ENCODE measurements at places on chromosomes 3 and 15.
A peak's percentile ranks its signal among the peaks of the same experiment; 100 is the strongest.

- ATAC-seq, result no peak
These were observed 3.5 kb upstream of the GALNT15 start for GRCh38 chr3:16171009-16171408.

DNA sequence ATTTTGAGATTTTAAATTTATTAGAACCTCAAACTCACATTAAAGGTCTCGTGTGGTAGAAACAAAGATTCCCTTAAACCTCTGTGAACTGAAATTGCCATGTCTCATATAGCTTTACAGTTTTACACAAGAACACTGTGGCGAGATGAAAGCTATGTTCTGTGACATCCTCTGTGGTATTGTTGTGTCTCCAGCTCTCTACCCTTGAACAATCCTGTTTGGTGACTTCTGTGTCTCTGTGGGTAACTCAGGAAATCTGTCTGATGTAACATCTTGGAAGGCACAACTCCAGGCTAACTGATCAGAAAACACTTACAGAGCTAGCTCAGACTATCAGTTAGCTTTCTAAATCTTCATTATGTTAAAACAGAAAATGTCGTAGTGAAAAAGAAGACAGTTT lies 318.8 kb upstream of the GBE1 start:
- ATAC-seq, result peak; percentile 27

DNA sequence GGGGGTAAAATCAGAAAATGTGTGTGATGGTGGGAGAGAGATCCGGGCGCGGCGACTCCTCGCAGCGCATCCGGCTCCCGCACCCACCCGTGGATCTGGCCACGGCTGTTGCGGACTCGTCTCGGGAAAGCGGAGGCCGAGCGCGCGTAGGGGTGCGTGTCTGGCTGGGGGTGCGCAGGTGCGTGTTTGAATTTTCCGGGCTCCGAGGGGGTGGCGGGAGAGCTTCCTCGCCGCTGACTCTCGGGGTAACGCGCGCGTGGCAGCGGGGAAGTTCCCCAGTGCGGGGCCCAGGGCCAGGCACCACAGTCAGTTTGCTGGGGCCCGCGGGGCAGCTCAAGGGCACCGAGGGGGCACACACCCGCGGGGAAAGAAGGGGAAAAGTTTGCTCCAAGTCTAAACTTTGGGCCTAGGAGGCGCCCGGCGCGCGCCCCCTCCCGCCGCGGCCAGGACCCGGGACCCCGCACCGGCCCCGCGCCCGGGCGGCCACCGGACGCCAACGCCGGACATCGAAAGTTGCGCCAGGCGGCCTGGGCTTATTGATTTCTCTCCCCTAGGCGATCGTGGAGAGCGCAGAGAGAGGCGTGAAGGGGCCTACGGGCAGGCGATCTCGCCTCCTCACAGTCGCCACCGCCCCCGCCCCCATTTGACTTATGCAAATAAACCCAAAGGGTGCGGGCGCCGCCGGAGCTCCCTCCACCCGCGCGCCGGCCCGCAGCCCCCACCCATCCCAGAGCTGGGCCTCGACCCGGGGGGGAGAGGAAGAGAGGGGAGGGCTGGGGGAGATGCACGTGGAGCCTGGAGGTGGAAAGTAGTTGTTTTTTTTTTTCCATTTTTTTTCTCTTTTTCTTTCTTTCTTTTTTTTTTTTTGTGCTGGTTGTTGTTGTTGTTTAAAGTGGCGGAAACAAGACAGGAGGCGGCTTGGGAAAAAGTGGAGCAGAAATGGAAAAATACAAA lies 639 bp downstream of the FOXP1 start:
- ATAC-seq, result peak; percentile 53

GRCh38 chr15:89364741-89365450 lies 30.3 kb upstream of the POLG start:
- no peak for ATAC-seq

DNA sequence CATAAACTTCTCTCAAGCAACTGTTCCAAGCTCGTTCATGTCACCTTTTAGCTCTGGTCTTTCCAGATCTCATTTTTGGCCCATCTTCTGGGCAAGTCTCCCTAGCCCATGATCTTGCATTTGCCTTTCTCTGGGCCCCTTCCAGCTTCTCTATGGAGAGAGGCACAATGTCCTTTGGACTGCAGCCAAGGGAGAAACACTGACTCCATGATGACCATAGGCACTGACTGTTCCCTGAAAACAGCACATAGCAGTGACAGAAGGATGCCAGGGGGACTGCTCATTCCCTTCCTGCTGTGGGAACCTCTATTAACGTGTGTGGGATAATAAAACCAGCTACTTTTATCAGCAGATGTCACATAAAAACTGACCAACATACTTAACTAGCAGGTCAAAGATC lies 60.3 kb downstream of the STRIT1 start:
- peak; percentile 68 for ATAC-seq

DNA sequence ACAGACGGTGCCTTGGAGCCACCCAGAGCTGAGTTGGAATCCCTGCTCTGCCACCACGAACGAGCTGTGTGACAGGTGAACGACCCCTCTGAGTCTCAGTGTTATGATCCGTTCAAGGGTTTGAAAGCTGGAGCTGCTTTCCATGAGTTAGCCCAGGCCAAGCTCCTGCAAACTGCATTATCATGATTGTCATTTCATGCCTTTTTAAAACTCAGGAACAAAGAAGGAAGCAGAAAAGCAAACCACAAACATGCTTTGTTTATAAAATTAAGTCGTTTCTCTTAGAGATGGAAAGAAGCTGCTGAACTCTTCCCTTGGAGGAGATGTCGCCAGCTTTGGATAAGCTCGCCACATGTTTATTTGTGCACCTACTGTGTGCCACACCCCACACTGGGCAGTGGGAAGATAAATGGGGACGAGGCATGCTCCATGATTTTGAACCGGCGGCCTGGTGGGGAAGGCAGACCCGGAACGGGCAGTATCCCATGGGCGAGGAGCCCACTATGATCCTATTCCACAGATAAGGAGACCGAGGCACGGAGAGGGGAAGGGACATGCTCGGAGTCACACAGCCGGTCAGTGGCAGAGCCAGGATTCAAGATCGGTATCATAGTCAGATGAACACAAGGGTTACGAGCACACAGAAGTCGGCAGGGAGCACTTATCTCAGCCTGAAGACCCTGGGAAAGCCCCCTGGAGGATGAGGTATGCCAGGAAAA lies 15.9 kb downstream of the HRH1 start:
- ATAC-seq, result no peak

DNA sequence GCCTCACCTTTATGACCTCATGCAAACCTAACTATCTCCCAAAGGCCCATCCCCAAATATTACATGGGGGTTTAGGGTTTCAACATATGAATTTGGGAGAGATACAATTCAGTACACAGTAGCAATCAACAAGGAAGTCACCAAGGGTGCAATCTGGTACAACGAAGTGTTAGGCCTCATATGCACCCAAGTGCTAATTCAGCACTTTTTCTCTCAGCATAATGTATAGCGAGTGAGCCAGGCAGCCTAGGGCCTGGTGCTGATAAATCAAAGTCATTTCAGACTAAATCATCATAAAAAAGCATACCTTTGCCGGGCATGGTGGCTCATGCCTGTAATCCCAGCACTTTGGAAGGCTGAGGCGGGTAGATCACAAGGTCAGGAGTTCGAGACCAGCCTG lies 11.7 kb upstream of the KBTBD8 start:
- no peak for ATAC-seq

GRCh38 chr15:62612771-62613170 lies 429.8 kb upstream of the TPM1 start:
- ATAC-seq, result no peak

- no peak for ATAC-seq
These were observed 18.8 kb downstream of the ZXDC start for GRCh38 chr3:126456766-126457388.

GRCh38 chr15:65561934-65562333 lies 31.7 kb downstream of the HACD3 start:
- ATAC-seq, result no peak

GRCh38 chr3:64437131-64437530 lies 211.9 kb upstream of the PRICKLE2 start:
- ATAC-seq, result no peak

GRCh38 chr3:94440767-94441493 lies 378.1 kb downstream of the NSUN3 start:
- ATAC-seq, result peak; percentile 94

DNA sequence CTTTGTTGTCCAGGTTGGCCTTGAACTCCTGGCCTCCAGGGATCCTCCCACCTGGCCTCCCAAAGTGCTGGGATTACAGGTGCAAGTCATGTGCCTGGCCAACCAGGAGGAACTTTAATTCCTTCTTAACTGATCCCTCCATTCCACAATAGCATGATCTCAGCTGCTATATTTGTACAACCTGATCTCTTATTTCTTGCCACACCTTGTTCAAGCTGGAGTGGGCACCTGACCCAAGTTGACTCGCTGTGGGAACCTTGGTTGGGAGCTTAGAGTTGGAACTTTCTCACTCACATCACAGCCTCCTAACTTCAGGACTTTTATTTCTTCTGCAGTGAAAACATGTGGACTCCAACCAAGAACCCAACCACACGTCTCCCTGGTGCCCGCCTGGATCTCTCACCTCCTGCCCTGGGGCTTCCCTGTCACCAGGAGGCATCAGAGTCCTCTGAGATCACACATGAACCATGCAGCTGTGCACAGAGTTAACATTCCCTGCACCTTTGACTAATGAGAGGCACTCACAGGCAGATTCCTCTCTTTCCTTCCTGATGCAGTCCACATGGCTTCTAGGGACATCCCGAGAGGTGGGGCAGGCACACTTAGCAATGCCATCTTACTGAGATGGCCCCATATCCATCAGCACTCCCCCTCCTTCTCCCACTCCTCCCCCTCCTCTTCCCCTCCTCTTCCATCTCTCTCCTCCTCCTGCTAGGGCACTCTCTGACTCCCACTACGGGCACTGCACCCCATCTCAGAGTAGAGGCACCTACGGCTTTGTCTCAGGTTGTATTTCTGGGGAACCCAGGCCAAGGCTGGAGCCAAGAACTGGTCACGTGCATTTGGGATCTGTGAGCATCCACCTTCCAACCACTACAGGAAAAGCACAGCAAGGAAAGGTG lies 9.7 kb upstream of the CYFIP1 start:
- peak; percentile 82 for ATAC-seq

DNA sequence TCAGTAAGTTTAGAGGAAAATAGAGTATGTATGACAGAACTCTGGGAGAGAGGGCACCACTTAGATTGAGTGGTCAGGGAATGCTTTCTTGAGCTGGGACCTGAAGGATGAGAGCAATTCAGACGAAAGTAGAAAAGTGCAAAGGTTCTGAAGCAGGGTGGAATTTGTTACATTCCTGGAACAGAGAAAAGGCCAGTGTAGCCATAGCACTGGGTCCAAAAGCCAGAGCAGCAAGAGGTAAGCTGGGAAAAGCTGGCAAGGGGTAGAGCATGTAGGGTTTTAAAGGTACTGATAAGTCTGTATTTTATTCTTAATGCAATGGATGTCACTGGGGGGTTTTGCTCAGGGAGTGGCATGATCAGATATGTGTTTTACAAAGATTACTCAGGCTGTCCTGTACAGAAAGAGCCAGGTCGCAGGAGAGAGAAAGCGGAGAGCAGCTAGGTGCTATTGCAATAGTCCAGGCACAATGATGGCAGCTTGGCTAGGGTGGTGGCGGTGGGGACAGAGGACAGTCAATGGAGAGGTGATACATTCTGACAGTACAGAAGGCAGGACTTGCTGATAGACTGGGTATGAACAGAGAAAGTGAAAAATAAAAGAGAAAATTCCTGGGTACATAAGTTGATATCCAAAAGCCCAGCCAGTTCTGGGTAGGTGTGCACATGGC lies 17.0 kb downstream of the FSTL1 start:
- ATAC-seq, result no peak

DNA sequence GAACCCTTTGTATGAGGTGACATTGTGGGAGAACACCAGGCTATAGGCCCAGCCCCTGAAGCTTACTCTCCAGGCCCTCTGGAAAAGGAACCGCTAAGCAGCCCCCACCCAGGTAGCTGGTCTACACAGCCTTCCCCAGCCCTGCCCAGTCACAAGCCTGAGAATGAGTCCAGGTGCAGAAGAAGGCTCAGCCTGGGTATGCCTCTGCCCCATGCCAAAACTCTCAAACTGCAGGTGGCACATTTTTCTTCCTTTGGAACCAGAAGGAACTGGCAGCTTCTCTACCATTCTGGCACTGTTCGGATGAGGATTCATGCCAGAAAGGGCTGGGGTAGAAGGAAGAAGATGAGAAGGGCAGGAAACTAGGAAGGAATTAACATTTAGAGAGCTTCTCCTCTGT lies 23.7 kb upstream of the TBC1D21 start:
- no peak for ATAC-seq

GRCh38 chr3:127624063-127624462 lies 4.9 kb upstream of the PODXL2 start:
- no peak for ATAC-seq

- peak; percentile 71 for ATAC-seq
These were observed 28.3 kb upstream of the MASP1 start for GRCh38 chr3:187319699-187320302.

DNA sequence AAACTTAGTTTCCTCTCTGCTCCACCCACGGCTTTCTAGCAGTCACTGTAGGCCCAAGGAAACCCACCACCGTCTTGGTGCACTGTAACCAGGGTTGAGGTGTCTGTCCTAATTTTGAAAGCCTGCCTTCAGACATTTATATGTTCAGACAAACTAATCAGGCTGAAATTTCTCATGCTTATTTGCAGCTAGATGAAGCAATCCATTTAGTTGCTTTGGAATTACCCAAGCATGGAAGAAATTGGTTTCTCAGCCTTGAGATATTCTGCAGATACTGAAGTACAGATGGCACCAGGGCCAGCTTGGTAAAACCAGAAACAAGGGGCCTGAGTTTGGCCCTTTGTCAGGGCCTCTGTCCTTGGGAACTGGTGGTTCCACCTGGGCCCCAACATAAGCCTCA lies 105.4 kb downstream of the CACNA1D start:
- no peak for ATAC-seq

- ATAC-seq, result no peak
These were observed 227.3 kb upstream of the IL12A start for GRCh38 chr3:159761369-159761768.

GRCh38 chr3:125187599-125187910 lies 25.0 kb downstream of the SLC12A8 start:
- no peak for ATAC-seq

GRCh38 chr3:50515565-50516439 lies 12.4 kb upstream of the CACNA2D2 start:
- ATAC-seq, result peak; percentile 83

DNA sequence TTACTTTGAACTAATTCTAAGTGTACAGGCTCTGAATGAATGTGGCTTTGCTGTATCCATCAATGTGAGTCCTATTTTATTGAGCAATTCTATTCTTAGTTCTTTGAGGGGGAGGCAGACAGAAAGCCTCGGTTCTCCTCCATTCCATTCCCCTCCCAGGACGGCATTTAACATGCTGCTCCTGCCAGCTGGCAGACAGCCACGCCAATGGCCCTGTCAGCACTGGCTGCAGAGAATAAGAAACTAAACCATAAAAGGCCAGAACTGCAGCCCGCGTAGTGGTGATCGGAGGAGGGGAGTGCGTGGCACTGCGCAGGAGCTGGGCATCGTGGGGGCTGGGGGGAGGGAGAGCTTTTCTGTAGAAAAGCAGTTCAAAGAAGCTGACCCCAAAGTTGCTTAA lies 76.0 kb upstream of the HACD2 start:
- peak; percentile 71 for ATAC-seq

DNA sequence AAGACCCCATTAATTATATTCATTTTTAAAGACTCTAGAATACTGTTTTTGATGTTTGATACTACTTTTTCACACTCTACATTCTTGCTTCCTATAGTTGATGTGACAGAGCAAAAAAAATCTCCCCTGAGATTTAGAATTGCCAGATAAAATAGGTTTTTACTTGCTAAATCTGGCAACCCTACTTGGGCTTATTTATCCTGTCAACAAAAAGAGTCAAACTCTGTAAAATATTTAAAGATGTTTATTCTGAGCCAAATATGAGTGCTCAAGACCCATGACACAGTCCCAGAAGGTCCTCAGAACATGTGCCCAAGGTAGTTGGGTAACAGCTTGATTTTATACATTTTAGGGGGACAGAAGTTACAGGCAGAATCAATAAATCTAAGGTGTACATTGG lies 72.3 kb downstream of the DAPK2 start:
- no peak for ATAC-seq

Data from motor neuron (in vitro differentiated cells).